Left ventricle myocardium inferior (tissue), 1 donor: ENCODE measurements at places on chromosomes 4 and X.

GRCh38 chr4:104272966-104273365 lies 221.7 kb downstream of the CXXC4 start:
- no peak for DNase-seq

DNA sequence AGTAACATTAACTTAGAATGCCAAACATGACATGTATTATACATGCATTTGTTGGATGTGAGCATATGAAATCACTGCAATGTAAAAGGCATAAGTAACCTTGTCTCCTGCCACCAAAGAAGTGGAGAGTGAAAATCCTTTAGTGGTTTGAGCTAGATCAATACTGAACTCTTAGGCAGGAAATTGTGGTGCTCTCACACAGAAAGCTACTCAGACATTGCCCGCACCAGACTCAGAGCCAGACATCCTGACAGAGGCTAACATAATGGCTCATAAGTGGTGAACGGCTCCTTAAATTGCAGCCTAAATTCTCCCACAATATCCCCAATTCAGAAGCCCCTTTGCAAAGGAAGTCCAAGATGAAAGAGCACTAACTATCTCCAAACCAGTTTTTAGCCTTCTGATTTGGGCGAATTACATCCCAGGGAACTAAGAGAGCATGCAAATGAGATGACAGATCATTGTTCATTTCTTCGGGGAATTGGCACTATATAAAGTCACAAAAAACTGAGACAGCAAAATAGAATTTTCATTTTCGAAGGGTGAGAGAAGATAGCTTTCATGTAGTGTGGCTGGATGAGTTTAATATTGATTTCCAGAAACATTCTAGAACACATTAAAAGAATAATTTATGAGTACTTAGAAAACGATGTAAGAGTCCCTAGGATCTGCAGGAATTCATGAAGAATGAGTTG lies 233.6 kb upstream of the RPS6KA3 start:
- no peak for DNase-seq

GRCh38 chr4:122914938-122915337 lies 7.5 kb downstream of the NUDT6 start:
- no peak for DNase-seq

GRCh38 chr4:47010912-47011446 lies 17.6 kb upstream of the GABRA4 start:
- no peak for DNase-seq

DNA sequence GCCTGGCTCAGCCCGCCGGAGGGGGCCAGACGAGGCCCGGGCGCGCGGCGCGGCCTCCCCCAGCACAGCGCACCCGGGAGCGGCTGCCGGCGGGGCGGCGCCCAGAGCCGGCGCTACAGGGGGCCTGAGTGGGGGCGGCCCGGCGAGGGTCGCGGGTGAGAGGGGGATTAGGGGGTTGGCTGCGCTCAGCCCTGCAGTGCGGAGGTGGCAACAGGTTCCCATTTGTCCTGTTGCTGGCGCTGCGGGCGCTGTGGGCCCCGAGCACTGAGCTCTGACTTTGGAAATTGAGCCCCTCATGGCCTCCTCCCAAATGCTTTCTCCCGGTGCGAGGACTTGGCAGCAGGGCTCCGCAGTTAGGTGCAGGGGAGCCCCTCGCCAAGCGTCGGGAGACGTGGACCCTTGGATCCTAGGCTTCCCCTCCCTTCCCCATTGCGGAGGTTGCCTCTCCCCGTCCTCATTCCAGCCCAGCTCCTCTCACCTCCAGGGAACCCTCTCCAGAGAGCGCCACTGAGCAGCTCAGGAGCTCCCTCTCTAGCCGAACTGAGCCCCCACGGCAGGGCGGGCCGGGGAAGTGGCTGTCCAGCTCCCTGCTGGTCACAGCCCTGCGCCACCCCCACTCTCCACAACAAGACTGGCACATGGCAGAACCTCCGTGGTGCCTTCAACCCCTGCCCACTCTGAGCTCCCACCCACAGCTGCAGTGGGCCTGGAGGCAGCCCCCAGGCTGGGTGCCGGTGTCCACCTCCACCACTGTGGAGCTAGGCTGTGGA lies 2.5 kb upstream of the DUSP9 start:
- no peak for DNase-seq

DNA sequence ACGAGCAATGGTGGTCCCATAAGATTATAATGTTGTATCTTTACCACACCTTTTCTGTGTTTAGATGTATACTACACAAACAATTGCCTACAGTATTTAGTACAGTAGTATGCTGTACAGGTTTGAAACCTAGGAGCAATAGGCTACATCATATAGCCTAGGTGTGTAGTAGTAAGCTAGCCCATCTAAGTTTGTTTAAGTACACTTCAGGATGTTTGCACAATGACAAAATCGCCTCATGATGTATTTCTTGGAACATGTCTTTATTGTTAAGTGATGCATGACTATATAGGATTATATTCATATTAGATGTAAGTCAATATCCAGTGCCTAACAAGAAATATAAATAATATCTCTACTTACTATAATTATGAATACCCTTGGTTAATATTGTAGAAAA lies 104.6 kb downstream of the SLC10A6 start:
- no peak for DNase-seq

DNA sequence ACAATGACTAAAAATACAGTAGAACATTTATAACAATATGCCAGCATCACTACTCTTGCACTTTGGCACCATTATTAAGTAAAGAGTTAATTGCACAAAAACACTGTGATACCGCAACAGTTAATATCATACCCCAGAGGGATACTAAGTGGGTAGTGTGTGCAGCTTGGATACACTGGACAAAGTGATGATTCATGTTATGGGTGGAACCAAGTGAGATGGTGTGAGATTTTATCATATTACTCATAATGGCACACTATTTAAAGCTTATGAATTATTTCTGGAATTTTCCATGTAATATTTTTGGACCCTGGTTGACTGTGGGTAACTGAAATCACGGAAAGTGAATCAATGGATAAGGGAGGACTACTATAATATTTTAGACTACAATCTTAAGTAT lies 265.3 kb downstream of the PCDH18 start:
- no peak for DNase-seq

GRCh38 chr4:63155561-63155960 lies 1253.7 kb downstream of the TECRL start:
- DNase-seq = no peak

DNA sequence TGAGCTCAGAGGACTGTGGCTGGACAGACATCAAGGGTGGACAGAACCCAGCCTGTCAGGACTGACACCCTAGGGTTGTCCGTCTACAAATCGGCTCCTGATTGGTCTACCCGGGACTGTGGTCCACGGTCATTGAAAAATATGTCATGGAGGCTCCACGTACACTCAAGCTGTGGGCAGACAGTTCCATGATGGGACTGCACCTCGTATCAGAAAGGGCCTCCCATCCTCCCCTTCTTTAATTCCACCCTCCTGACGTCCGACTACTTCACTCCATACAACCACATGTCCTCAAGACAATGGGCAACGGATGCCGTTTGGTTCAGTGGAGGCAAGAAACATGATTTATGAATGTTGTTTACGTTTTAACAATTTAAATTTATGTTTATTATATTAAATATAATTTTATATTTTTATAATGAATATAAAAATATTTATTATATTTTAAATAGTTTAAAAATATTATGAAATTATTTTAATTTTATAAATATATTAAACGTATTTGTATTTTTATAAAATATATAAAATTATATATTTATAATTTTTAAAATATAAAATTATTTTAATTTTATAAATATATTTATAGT lies 58.0 kb upstream of the SHOX start:
- DNase-seq = no peak

DNA sequence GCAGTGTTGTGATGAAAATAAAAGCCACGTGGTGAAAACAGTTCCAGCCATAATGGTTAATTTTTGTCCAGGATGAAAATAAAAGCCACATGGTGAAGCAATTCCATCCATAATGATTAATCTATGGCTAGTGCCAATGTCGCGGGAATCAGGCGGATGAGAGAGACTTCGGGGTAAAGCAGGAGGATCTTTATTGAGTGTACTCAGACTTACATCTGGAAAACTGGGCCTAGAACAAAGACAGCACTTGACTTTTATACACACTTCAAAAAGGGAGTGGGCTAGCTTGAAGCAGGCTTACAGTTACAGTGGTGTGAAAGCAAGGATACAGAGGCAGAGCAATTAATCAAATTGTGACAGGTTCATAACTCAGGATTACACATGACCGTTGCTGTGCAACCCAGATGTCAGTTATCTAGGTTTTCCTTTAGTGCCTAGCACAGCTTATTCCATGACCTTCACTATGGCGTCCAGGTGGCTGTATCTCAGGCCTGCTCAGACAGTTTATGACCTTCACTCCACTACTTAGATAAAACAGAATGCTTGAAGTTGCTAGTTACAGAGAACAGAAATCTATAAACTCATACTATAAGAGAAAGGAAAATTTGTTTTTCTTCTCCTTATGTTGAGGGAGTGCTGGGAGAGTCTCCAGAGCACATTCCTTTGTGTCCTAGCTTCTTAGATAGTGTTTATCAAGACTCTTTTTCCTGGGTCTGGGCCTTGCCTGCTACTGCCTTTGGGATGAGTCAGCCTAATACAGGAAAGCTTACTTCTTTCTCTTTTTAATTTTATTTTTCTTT lies 5.9 kb upstream of the PLA2G12A start:
- no peak for DNase-seq

- DNase-seq = no peak
Measured at GRCh38 chr4:86718152-86718551, 124.0 kb downstream of the PTPN13 start.

- DNase-seq = no peak
Measured at GRCh38 chrX:107567370-107567769, 60.9 kb upstream of the PRPS1 start.

DNA sequence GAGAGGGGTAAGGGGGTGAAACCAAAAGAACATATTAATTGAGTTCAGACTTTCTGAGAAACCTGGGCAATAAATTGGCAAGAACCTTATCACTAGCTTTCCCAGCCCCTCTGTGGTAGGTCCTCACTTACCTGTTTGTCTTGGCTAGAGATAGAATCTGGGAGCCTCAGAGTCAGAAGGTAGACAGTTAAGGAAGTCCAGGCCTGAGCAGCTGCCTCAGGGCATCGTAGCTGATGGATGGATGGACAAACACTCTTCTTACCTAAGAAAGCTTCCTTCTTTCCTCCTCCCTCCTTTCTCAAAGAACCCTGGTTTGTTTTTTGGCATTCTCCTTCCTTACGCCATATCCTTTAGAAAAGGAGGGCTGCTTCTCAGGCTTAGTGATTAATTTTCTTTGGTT lies 24.4 kb downstream of the FRAS1 start:
- no peak for DNase-seq
